HCT116 (cell line): ENCODE measurements at places on chromosomes 3 and 15.

DNA sequence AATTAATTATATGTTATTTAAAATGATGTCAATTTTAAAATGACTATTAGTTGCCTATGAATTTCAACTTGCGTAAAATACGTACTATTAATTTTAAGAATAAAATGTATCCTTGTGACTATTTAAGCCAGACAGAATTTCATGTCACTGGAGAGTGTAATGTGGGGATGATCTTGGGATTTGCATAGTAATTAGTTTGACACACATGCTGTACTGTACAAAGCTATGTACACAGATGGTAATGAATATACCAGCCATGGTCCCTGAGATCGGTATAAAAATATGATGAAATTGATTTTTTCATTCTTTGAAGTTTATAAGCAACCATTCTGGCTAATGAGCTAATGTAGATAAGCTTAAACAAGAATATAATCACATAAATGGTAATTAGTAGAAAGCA, 134.4 kb upstream of the ROBO1 start:
- no peak for DNase-seq

DNA sequence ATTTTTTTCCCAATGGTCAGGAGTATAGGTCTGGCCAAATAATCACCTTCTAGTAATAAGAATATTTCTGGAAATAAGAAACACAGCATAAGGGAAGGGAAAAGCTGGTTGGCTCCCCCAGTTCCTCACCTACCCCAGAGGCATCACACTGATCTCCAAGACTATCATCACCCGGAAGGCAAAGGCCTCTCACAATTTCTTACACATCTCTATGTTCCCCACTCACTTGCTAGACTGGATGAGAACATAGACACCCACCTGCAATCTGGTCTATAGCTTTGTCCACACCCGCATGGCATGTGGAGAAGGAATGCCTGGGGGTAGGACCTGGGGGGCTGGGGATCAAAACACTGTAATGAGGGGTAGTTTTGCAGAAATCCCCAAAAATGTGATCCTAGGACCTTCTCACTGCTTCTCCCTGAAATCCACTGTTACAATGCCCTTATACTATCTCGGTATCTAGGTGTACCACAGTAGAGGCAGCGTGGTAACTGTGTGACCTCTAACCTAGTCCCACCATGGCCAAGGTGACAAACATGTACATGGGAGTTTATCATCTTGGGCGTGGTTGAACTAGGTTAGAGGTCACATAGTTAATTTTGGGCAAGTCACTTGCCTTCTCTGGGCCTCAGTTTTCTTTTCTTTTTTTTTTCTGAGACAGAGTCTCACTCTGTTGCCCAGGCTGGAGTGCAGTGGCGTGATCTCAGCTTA, 29.5 kb upstream of the NRROS start:
- DNase-seq: no peak

- no peak for DNase-seq
Observed at GRCh38 chr3:52433328-52433995, 11.4 kb downstream of the SEMA3G start.

DNA sequence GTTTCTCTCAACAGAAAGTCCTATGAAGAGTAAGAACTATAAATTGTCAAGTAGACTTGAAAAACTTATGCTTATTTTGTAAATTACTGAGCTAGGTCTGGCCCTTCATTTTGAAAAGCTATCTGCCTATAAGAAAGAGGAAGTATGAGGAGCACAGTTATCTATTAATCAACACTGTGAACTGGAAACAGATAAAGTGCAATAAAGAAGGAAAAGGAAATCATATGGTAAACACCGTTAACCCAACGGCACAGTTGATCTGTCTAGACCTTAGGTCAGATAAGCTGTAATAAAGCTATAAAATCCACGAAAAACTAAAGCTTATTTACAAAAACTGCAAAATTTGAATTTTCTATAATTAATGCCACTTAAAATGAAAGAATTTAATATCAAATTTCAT, 242.5 kb downstream of the ZBTB20 start:
- no peak for DNase-seq

- no peak for DNase-seq
Observed at GRCh38 chr15:69497667-69498066, 45.0 kb downstream of the RPLP1 start.

GRCh38 chr15:78056714-78057269, 20.7 kb downstream of the TBC1D2B start:
- no peak for DNase-seq

- no peak for DNase-seq
Observed at GRCh38 chr3:88142094-88142624, 7.6 kb upstream of the C3orf38 start.
